Bronchus fibroblast of lung (primary cell): ENCODE measurements at places on chromosomes 13 and 19. TPM values are rescaled to one million over a fixed set of nuclear protein-coding genes. Genes with fewer than 3 reads are reported as not detected.

Gene PDS5B
- 10.3 and 11.3 TPM in 2 replicates for total RNA-seq

Gene GAPDHS
- total RNA-seq, result not detected in 2 replicates

Gene HSD11B1L
- total RNA-seq, result 12.4 and 13.1 TPM in 2 replicates

Gene ASF1B
- 53.6 and 56.5 TPM in 2 replicates for total RNA-seq

Gene CYP2A6
- total RNA-seq, result not detected in 2 replicates

Gene S1PR5
- not detected in 2 replicates for total RNA-seq

Gene ESD
- 140 and 154 TPM in 2 replicates for total RNA-seq

Gene GPR42
- not detected in 2 replicates for total RNA-seq

Gene CA11
- 0.74 and 0.84 TPM in 2 replicates for total RNA-seq

Gene DNAAF3
- total RNA-seq, result 0.15 and 0.34 TPM in 2 replicates

Gene KIR2DL3
- total RNA-seq, result not detected in 2 replicates

Gene NAPSA
- 0.45 TPM in 1 of 2 replicates, not detected in the other for total RNA-seq

Gene AMH
- 0.67 TPM in 1 of 2 replicates, not detected in the other for total RNA-seq

Gene CCDC169
- 2.5 and 3.7 TPM in 2 replicates for total RNA-seq

Gene MEGF8
- total RNA-seq, result 18.4 and 19.7 TPM in 2 replicates

Gene GPR4
- total RNA-seq, result under 0.01 and 0.17 TPM in 2 replicates

Gene FAM83E
- total RNA-seq, result 0.45 and 0.50 TPM in 2 replicates

Gene SIGLEC8
- total RNA-seq, result not detected in 2 replicates

Gene APLP1
- total RNA-seq, result 2.4 and 5.9 TPM in 2 replicates

Gene PSMD8
- total RNA-seq, result 414 and 429 TPM in 2 replicates

Gene PCDH9
- 4.5 and 4.6 TPM in 2 replicates for total RNA-seq

Gene FBXO17
- 20.3 and 27.5 TPM in 2 replicates for total RNA-seq

Gene CD320
- 87.0 and 92.6 TPM in 2 replicates for total RNA-seq

Gene ZNF57
- total RNA-seq, result 1.8 and 2.5 TPM in 2 replicates

Gene STOML3
- total RNA-seq, result not detected in 2 replicates

Gene NMRK2
- total RNA-seq, result not detected in 2 replicates

Gene ING1
- 15.5 and 16.5 TPM in 2 replicates for total RNA-seq

Gene MYH14
- not detected in 2 replicates for total RNA-seq

Gene S1PR4
- total RNA-seq, result not detected in 2 replicates

Gene THSD1
- total RNA-seq, result 3.3 and 3.7 TPM in 2 replicates

Gene TEAD2
- total RNA-seq, result 47.9 and 49.4 TPM in 2 replicates

Gene OR4F17
- total RNA-seq, result not detected in 2 replicates

Gene ALOX5AP
- 0.74 TPM in 1 of 2 replicates, not detected in the other for total RNA-seq

Gene PRKCG
- total RNA-seq, result not detected in 2 replicates

Gene TOMM40
- 82.2 and 93.8 TPM in 2 replicates for total RNA-seq
